ENCODE measurements at places on chromosomes 7 and 10.

GRCh38 chr7:63931057-63931600, 67.5 kb upstream of the ZNF722 start:
- no peak for DNase-seq

DNA sequence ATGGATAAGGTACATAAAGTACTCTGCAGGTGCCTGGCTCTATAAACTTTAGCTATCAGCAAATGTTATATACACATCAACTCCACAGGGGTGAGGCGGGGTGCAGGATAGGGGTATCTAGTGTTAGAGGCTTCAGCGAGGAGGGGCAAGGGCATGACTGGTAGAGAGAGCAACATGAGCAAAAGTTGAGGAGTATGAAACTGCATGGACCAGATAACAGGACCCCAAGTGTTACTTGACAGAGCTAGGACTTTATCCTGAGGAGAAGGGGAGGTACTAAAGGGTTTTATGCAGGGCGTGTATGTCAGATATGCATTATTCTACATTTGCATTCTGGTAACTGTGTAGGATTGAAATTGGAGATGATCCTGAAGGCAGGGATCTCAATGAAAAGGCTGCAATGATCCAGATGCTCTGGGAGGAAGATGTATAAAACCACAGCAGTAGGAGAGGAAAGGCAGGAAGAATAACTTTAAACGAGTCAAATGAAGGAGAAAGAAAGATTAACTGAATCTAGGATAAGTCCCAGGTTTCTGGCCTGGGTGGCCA, 109.8 kb upstream of the FAM133B start:
- peak; percentile 72 for DNase-seq

GRCh38 chr7:2512179-2512661, 7.4 kb upstream of the LFNG start:
- peak; percentile 65 for DNase-seq

GRCh38 chr10:4567637-4568036, 258.4 kb upstream of the AKR1E2 start:
- no peak for DNase-seq

- DNase-seq, result no peak
These were observed 21.8 kb downstream of the LRRC72 start for GRCh38 chr7:16548428-16548827.

- DNase-seq, result peak; percentile 8
These were observed 19.4 kb downstream of the COPG2 start for GRCh38 chr7:130649004-130649790.

DNA sequence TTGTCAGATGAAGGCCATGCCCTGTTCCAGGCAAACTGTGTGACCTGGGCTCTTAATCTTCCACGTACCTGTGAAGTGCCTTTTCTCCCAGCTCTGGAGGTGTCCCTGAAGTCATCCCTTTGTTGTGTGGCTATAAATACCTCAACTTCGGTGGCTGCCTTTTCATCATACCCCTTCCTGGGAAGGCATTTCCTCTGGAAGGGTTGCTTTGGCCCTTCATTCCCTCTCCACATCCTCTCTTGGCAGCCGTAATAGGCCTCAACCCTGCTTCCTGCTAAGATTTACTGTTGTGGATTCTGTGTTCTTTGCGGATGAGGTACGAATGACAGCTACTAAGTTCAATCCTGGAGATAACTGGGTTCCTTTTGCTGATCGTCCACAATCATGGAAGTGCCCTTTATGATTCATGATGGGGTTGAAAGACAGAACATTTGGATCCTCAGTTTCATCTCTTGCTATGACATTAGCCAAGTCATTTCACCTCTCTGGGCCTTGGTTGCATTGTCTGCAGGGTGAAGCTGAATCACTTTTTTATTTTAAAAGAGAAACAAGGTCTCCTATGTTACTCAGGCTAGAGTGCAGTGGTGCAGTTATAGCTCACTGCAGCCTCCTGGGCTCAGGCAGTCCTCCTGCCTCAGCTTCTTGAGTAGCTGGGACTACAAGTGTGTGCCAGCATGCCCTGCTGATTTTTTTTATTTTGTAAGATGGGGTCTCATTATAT, 23.6 kb downstream of the FKBP6 start:
- no peak for DNase-seq

DNA sequence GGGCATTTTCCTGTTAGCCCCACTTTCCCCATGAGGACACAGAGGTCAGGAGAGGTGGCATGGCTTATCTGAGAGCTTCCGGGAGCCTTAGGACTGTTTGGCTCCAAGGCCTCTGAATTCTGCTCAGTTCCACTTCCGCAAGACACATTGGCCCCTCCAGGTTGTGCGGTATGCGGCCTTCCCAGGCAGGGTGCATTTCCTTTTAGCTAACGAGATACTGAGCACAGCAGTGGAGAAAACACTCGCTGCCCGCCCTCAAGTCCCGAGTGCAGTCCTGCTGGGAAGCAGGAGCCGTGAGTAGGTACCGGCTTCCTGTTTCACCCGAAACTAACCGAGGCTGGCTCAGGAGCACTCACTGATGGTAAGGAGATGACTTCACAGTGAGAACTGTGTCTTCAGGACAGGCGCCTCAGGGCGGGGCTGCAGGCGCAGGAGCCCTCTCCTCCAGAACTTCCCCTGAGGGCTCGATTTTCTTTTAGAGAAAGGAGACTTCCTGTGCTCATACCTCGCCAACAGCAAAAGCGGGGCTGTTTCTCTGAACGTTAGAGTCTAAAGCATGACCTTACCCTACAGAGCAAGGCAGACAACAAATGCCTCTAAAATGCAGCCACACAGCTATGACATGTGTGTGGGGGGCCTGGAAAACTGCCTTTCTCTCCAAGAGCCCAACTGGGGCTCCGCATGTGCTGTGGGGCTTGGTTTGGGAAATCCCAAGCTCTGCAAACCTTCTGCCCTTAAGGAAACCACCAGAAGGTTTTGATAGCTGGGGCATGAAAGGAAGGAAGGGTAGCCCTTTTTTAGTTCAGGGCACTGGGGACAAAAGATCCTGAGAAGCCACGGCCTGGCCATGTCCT, 25.9 kb downstream of the RGS10 start:
- DNase-seq, result no peak

GRCh38 chr10:103793920-103794883, 61.2 kb downstream of the SH3PXD2A start:
- no peak for DNase-seq

- peak; percentile 80 for DNase-seq
These were observed 85.9 kb downstream of the CD36 start for GRCh38 chr7:80724249-80724871.

DNA sequence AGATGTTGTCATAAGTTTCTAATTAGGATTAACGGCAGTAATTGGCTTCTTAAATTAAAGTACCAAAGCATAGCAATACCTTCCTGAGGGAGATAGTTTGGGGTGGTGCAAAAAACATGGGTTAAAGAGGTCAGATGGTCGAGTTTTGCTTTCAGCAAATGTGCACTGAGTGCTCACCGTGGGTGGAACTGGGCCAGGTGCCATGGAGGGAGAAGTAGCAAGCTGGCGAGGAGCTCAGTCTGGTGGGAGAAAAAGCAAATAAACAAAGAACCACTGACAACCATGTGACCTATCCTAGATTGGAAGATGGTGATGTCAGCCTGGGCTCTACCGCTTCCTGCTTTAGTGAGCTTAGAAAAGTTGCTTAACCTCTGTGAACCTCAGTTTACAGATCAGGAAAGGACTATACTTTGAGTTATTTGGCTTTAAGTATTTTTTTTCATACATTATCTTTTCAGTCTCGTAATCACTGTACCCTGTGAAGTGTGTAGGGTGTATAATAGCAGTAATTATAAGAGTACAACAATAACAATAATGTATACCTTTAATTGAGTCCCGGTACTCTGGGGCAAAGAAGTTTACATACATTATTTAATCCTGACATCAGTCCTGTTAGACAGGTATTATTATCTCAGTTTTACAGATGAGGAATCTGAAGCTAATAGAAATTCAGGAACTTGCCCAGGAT, 69.0 kb upstream of the PDCD4 start:
- DNase-seq, result peak; percentile 80

All from umbilical cord (tissue), 2 donors.